CD4-positive, alpha-beta T cell treated with Interleukin-2 at 100 ng/mL for 4 hours (primary cell): ENCODE measurements at places on chromosomes 6 and 20.

GRCh38 chr6:12916006-12916405, 199.4 kb downstream of the PHACTR1 start:
- no peak for DNase-seq

DNA sequence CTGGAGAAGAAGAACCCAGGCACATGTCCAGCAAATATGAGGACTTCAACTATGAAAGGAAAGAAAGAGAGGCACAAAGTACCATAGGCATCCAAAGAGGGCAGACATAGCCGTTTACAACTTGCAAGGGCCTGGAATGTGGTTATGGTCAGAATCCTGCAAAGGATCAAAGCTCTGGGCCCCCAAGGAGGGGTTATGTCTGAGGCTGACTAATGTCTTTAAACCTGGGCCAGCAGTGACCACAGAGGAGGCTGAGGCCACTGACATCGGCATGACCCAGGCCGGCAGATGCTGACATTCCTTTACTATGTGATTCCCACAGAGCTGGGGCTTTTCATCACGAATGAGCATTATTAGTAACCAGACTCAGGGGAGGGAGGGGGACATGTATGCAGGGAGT, 861.1 kb downstream of the DHX35 start:
- DNase-seq: no peak

DNA sequence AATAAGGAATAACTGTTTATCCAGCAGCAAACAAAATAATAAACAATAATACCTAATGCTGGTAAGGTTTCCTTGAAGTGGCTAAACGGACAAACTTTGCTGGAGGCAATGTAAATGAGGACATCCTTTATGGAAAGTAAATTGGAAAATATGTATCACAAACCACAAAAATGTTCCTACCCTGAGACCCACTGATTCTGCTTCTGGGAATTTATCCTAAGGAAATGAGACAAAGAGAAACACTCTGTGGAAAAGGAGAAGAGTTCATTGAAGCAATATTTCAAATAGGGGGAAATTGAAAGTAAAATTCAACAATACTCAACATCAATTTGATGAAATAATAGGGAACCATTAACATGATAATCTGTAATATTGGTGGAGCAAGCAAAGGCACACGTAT, 37.9 kb downstream of the MAFB start:
- DNase-seq: no peak

DNA sequence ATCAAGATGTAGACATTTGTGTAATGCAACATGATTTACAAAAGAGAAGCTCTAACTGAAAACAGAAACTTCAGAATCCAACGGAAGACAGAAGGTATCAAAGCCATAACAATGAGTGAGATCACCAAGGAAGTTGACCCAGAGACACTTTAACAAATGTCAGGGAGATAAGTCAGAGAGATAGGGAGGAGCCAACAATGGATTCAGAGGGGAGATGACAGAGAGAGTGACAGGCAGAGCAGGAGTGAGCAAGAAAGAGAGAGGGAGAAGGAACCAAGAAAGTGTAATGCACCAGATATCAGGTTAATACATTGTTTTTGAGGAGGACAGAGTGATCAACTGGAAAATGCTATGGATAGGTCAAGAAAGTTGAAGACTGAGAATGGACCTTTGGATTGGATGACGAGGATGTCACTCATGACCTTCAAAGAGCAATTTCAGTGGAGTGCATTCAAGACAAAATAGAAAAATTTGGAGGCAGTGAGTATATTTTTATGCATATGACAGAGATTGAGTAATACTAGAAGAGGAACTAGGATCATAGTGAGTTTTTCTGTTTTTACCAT, 86.6 kb downstream of the TRDN start:
- no peak for DNase-seq

DNA sequence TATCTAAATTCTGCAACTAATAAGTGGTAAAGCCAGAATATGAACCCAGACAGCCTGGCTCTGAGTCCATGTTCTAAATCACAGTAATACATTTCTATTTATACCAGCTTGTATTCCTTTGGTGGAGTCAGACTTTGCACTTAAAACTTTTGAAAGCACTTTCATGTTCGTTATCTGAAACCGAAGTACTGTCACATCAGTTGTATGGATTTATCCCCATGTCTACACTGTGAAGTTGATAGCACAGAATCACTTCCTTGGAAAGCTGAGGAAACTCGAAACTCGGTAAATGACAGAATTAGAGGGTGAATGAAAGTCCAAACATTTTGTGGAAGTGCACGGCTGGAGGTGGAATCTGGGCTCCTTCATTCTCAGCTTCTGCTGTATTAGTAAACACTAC, 28.3 kb upstream of the CTAGE9 start:
- DNase-seq: no peak

DNA sequence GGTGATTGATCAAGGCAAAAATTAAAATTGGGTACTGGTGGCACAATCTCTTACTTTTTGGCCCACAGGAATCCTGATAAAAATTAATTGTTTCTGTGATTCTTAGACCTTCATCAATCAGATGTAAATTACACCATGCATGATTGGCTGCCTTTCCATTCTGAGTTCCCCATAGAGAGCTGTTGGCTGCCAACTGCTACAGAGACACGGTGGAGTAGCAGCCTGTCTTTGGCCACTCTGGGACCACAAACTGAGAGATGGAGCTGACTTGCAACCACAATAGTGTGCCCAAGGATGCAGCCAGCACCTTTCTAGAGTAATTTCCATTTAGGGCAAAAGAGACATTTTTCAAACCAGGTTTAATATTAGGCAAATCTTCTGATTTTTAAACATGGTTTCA, 274.3 kb upstream of the MMS22L start:
- DNase-seq: no peak

DNA sequence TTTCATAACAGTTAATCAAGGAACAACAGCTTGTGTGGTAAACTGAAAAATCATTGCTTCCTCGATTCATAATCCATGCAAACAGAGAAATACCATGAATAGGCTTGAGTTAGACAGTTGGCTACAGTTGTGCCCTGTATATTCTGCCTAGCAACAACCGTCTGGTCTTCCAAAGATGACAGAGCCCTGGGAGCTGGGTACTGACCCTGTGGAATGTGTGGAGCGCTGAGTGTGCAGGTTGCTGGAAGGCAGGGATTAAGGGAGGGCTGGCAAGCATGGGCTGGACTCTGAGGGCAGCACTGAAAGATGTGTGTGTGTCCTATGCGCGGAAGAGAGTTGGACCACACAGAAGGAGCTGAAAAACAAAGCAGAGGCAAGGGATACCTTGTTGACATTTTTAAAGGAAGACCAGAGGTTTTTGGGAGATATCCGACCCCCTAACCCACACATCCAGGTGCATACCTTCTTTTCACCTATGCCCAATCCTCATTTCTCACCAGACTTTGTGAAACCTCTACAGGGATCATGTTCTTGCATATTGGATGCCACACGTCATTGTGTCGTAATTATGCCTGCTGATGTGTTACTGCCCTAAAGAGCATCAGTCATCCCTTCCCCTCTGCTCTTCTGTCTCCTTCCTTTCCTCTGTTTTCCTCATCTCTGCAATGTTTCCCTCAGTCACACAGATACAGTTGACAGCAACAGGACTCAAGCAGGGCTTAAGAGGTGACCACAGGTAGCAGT, 58.2 kb upstream of the VGLL2 start:
- no peak for DNase-seq
